ENCODE measurements at places on chromosomes 11 and 22.

DNA sequence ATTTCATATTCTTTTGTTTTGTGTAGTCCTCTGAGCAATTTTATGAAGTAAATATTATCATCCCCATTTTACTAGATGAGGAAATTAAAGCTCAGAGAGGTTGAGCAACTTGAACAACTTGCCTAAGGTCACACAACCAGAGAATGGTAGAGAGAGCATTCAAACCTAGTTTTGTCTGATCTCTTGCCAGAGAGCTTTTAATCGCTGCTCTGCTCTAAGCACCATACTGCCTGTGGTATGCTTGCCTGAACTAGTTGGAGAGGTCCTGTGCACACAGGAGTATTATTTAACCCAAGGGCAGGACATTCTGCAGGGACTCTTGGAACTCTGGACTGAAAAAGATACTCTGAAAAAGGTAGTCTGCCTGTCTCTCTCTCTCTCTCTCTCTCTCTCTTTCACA, 38.5 kb downstream of the TRAF6 start:
- DNase-seq: no peak

DNA sequence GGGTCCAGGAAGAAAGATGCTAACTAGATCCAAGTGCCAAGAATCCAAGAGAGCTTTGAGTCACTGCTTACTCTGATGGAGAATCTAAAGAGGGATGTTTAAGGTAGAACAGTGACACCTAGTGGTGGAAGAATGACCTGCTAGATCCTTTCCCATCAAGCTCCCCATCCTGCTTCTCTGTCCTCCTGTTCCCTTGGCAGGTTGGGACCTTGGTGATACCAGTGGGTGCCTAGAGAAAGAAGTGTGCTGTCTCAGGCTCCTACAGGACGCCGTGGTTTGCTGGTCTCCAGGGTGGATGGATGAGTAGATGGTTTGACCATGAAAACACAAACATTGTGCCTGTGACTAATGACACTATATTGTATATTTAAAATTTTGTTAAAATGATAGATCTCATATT, 383.7 kb downstream of the TMEM135 start:
- peak; percentile 53 for DNase-seq

- no peak for DNase-seq
Measured at GRCh38 chr22:45291931-45292290, 7.2 kb downstream of the UPK3A start.

GRCh38 chr11:9693801-9694553, 30.1 kb downstream of the SWAP70 start:
- DNase-seq: no peak

DNA sequence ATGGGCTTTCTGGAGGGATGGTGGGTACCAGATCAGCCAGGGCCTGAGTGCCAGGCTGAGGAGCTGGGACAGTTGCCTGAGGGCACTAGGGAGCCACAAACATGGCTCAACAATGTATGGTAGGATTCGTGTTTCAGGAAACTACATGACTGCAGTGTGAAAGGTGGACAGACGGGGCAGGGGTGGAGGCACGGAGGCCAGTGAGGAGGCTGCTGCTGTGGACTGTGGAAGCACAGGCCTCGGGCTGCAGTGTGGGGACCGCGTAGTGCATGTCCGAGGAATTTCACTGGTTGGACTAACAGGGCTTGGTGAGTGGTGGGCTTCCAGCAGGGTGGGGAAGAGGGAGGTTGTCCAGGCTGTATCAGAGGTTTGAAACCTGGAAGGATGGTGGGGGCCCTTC, 7.8 kb downstream of the P2RY2 start:
- no peak for DNase-seq

Measured in CD4-positive, alpha-beta T cell treated with Interleukin-12 subunit alpha and Interleukin-12 subunit beta, for 1 hour (primary cell).